SK-N-SH treated with all-trans-retinoic acid at 6 μM for 48 hours (cell line): ENCODE measurements at places on chromosomes 3 and 15.

GRCh38 chr3:128804811-128805155 is 74.6 kb upstream of the ACAD9 start:
- no peak for ATAC-seq

GRCh38 chr3:50003216-50003615 is 63.3 kb downstream of the RBM6 start:
- no peak for ATAC-seq

- no peak for ATAC-seq
These were observed 349 bp downstream of the PLXNA1 start for GRCh38 chr3:126983276-126983652.

DNA sequence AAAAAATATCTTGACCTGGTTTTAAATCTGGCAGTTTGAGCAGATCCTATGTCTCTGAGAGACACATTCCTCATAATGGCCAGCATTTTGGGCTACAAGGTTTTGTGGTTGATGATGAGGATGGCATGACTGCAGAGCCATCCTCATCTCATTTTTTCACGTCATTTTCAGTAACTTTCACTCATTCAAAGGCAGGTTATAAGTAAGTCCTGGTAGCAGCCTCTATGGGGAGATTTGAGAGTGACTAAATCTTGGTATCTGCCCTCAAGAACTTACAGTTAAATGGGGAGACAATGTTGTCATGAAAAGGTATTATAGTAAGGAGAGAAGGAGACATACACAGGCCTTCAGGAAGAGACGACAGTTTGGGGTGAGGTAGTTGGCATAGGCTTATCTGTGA is 14.5 kb downstream of the TIGIT start:
- no peak for ATAC-seq

DNA sequence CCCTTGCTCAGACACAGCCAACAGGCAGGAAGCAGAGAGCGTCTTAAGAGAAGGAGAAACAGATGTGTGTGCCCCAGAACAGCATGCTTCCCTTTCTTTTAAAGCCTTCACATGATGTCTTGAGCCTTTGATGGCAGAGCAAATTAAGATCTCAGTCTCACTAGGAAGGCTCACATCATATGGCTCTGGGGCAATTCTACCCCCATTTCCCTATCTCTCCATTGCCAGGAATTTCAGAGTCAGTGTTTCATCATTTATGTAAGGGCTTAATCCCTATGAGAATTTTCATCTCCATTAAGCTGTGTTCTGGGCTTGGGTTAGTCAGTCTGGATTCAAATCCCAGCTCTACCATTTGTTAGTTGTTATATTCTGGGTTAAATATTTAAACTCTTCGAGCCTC is 41.4 kb upstream of the GLCE start:
- ATAC-seq, result no peak

DNA sequence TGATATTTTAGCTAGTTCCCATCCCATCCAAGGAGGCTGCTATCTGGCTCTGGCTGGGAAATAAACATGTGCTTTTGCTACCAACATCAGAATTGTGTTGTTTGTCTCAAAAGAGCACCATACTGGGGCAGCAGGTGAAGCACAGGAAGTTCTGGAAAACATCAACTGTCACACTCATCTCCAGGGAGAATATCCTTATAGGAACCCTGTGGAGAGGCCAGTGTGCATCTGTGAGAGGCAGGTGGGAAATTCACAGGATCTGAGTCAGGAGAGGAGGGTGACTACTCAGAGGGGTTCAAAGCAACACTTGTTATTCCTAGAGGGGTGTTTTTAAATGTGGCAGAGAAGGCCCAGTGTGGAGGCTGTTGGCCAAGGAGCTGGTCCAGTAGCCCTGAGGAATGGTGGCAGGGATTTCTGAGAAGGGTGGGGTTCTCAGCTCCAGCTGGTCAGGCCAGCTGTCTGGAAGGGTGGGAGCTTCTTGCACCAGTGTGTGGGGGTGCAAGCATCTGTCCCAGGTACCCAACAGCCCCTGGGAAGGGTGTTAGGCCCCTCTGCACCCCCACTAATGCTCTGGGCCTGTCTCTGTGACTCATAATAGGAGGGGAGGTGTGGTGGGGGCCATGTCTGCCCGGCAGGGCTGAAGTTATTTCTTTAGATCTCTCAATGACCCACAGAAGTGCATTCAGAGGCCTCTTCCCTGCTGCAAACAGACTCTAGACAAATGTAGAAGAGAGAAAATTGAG is 28.7 kb downstream of the RPSA start:
- ATAC-seq, result peak; percentile 41

GRCh38 chr15:91867581-91868026 is 14.1 kb downstream of the SLCO3A1 start:
- peak; percentile 82 for ATAC-seq

- no peak for ATAC-seq
These were observed 50.4 kb downstream of the PDCD6IP start for GRCh38 chr3:33848624-33849347.
